Activated naive CD8-positive, alpha-beta T cell treated with anti-CD3 and anti-CD28 coated beads for 36 hours (primary cell): ENCODE measurements at places on chromosomes 4 and X. TPM values are rescaled to one million over a fixed set of nuclear protein-coding genes. Genes with fewer than 3 reads are reported as not detected.
A peak's percentile ranks its signal among the peaks of the same experiment; 100 is the strongest.

DNA sequence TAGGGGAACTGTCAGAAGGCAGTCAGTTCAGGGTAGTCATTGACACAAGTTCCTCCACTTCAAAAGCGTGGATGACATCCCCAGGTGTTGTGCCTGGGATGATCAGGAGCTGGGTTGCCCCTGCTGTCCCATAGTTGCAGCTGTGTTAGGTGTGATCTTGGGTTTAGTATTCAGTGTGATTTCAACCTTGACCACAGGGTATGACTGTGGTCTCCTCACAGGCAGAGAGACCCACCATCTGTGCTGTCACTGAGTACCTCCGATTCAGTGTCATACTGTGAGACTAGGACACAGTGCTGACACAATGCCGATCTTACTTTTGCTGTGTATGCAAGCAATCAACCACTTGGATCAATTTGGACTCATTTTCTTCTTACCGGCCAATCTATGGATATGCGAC is 25.2 kb downstream of the FOXR2 start:
- no peaks in the 10 kb centered on the region for H3K36me3 ChIP-seq
- H3K27me3 ChIP-seq: no peaks in the 10 kb centered on the region
- no peak for DNase-seq
- H3K4me1 ChIP-seq: no peaks in the 10 kb centered on the region
- no peak overlapping the region for H3K4me3 ChIP-seq
- no peak overlapping the region for H3K27ac ChIP-seq

GRCh38 chrX:50447535-50447934 is 23.1 kb downstream of the DGKK start:
- no peaks in the 10 kb centered on the region for H3K4me1 ChIP-seq
- no peak for DNase-seq
- H3K4me3 ChIP-seq: no peak overlapping the region
- H3K27ac ChIP-seq: no peak overlapping the region

DNA sequence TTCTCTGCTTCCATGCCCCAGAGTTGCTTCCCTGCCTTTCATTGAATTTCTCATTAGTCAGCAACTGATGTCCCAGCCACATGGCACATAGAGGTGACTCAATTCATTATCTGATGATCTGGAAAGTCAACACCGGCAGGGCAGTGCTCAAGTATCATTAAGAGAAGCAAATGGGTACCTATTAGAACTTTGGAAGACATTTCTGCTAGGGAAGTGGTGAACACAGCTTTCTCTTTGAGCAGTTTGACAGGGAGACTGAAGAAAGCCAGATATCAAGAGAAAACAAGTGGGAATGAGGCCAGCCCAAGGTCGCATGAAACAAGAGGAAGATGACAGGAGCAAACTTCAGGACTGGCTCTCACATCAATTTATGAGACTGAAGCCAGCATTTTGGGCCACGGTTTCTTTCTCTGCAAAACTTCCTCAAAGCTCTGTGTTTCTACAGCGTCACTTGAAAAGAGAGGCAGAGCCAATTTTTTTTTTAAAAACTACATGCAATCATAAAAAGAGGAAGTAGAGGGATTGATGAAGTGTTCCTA is 108.3 kb upstream of the RPS6KA3 start:
- no peaks in the 10 kb centered on the region for H3K27me3 ChIP-seq
- no peaks in the 10 kb centered on the region for H3K36me3 ChIP-seq
- H3K4me3 ChIP-seq: no peak overlapping the region
- H3K4me1 ChIP-seq: peaks cover 18% of the 10 kb centered on the region

GRCh38 chrX:124325732-124326131 is 6.7 kb upstream of the TEX13D start:
- no peak overlapping the region for H3K4me3 ChIP-seq
- no peak overlapping the region for H3K27ac ChIP-seq
- DNase-seq: no peak
- peaks cover 4% of the 10 kb centered on the region for H3K27me3 ChIP-seq
- H3K4me1 ChIP-seq: peaks cover 14% of the 10 kb centered on the region

DNA sequence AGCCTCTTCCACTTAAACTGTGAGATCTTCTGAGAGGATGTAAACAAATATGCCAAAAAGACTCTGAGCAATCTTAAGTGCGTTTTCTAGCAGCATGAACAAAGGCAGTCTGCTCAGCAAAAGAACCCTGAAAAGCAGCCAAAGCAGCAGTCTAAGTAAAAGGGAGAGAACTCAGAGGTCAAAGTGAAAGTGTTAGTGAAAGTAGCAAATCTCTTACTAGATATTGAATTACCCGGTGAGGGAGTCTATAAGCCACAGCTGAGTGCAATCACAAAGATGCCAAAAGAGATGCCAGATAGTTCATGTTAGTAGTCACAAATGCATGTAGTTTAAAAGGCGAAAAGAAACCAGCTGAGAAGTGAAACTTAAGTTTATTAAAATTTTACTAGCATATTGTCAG is 7.9 kb upstream of the GNRHR start:
- no peak for DNase-seq
- H3K36me3 ChIP-seq: no peaks in the 10 kb centered on the region
- no peak overlapping the region for H3K4me3 ChIP-seq
- H3K27ac ChIP-seq: no peak overlapping the region

GRCh38 chrX:141945426-141945825 is 41.7 kb downstream of the MAGEC1 start:
- H3K27me3 ChIP-seq: no peaks in the 10 kb centered on the region
- H3K4me3 ChIP-seq: no peak overlapping the region
- DNase-seq: no peak
- no peaks in the 10 kb centered on the region for H3K36me3 ChIP-seq

- H3K27me3 ChIP-seq: peaks cover 6% of the 10 kb centered on the region
- no peak for DNase-seq
- H3K4me1 ChIP-seq: no peaks in the 10 kb centered on the region
- H3K27ac ChIP-seq: no peak overlapping the region
- no peak overlapping the region for H3K4me3 ChIP-seq
These were observed 151.3 kb downstream of the DCLK2 start for GRCh38 chr4:150229520-150229919.

DNA sequence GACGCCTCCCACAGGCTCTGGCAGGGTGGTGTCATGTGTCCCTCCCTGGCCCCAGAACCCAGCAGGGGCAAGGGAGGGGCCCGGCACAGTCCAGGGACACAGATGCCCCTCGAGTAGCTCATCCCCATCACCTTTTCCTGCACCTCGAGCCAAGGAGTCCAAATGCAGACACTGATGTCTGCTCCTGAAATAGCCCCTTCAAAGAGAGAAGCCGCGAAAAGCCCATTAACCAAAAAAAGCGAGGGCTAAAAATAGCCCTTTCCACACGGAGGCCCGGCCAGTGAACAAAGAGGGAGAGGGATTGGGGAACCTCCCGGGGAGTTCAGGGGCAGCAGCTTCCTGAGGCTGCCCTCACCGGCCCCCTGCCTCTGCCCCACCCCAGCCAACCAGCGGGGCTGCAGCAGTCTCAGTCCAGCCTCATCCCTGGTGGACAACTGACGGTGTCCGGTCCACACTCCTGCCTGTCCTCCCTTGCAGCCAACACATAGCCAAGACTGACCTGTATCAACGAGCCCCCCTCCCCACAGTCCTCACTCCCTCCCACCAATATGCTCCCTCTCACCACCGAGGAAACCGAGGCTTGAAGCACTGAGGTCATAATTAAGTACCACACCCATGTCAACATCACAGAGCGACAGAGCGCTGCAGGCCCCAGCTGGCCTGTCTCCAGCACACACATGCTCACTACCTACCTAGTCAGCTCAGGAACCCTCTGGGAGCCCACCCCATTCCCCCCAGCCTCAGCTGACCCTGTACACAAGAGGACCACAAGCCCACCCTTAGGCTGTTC is 23.9 kb downstream of the WDR1 start:
- peak overlapping the region; percentile 91 for H3K27ac ChIP-seq
- H3K4me3 ChIP-seq: peak overlapping the region; percentile 62
- peaks cover 59% of the 10 kb centered on the region for H3K4me1 ChIP-seq
- H3K36me3 ChIP-seq: peaks cover 45% of the 10 kb centered on the region

GRCh38 chrX:18992829-18993228 is 8.9 kb upstream of the PHKA2 start:
- H3K27me3 ChIP-seq: no peaks in the 10 kb centered on the region
- no peak overlapping the region for H3K4me3 ChIP-seq
- H3K4me1 ChIP-seq: no peaks in the 10 kb centered on the region
- H3K36me3 ChIP-seq: no peaks in the 10 kb centered on the region

DNA sequence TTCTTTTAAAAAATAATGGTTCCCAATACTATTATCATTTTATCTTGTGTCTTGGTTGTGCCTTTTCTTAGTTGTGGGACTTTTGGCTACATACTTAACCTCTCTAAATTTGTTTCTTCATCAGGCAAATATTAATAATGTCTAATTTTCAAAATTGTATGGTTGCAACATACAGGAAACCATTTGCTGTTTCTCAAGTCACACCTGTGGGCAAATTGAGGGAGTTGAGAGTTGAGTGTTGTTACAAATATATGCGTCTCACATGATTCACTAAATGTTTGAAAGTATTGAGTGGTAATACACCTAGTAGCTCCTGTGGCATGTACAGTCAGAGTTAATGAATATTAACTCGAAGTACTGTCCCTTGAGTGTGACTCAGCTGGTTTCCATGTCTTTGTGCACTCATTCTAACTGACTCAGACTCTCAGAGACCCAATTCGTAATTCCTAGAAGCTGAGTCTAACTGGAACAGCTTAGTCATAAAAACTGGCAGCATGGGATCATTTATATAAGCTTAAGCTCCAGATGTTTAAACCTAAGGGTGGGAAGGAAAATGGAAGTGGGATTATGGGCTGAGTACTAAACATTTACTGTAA is 802.4 kb downstream of the TRIML1 start:
- H3K4me1 ChIP-seq: no peaks in the 10 kb centered on the region
- H3K27ac ChIP-seq: no peak overlapping the region
- no peaks in the 10 kb centered on the region for H3K36me3 ChIP-seq
- H3K4me3 ChIP-seq: no peak overlapping the region
- no peak for DNase-seq
- H3K27me3 ChIP-seq: no peaks in the 10 kb centered on the region

DNA sequence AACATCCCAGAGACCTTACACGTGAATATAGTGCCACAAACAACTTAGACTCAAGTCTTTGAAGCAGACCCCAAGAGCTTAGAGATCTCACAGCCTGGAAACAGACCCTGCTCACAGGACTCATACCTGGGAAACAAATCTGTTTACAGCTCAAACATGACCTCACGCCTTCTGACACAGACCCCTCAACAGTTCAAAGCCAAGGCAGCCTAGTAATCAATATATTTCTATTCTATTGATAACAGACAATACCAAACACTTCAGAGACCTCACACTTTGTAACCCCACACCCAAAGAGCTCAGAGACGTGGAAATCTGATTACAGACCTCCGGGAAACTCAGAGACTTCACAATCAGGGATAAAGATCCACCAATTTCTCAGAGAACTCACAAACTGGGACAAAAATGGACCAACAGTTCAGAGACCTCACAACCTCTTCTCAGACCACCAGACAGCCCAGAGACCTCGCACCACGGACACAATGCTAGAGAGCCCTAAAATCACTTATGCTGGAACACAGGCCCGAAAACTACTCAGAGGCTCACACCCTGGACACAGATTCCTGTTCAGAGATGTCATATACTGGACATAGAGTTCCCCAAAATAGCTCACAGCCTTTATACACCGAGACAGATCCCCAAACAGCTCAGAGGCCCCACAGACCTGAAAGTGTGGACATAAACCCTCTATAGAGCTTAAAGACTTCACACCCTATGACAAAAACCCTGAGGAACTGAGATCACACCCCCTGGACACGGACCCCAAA is 14.8 kb downstream of the SUV39H1 start:
- H3K36me3 ChIP-seq: peaks cover 25% of the 10 kb centered on the region
- no peak overlapping the region for H3K4me3 ChIP-seq
- H3K27me3 ChIP-seq: no peaks in the 10 kb centered on the region
- H3K27ac ChIP-seq: no peak overlapping the region

DNA sequence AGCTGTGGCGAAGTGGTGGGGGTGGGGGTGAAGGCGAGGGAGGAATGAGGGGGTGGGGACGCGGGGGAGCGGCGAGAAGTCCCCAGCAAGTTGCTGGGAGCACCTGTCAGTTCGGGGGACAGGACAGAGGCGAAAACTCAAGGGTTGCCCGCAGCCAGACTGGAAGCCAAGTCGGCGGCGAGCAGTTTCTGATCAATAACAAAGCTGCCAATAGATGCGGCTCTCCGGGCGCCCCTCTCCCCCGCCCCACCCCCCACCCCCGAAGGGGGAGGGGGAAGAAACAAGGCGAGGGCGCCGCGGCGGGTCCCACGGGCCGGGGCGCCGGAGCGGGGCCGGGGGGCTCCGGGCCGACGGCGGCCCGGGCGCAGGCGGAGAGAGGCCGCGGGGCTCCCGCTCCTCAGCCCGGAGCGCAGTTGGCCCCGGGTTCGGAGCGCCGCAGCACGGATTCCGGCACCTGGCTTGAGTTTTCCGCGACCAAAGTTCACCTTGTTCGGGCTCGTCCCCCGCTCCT is 379 bp downstream of the PDGFC start:
- no peak overlapping the region for H3K27ac ChIP-seq
- H3K27me3 ChIP-seq: peaks cover 79% of the 10 kb centered on the region
- peak overlapping the region; percentile 36 for H3K4me3 ChIP-seq
- no peaks in the 10 kb centered on the region for H3K36me3 ChIP-seq
- DNase-seq: no peak
- H3K4me1 ChIP-seq: peaks cover 6% of the 10 kb centered on the region

DNA sequence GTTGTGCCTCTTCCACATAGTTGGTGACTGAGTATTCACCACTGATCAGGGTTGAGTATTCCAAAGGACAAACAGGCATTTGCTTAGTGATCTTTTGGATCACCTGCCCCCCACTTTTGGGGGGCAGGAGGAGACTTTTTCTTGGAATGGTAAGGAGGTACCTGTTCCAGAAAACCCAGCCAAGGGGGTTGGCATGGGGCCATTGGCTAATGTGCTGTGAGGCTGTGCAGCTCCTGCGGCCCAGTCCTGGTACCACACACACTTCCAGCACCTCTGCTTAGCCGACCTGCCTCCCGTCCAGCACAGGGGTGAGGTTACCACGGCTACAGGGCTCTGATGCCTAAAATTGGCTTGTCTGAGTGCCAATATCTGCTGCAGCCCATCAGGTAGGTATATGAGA is 40.1 kb upstream of the MGST2 start:
- H3K27ac ChIP-seq: no peak overlapping the region
- H3K36me3 ChIP-seq: no peaks in the 10 kb centered on the region
- H3K4me1 ChIP-seq: no peaks in the 10 kb centered on the region
- DNase-seq: no peak
- no peak overlapping the region for H3K4me3 ChIP-seq

- no peak for DNase-seq
- H3K36me3 ChIP-seq: no peaks in the 10 kb centered on the region
- H3K4me1 ChIP-seq: peaks cover 2% of the 10 kb centered on the region
- no peak overlapping the region for H3K27ac ChIP-seq
- H3K4me3 ChIP-seq: no peak overlapping the region
- H3K27me3 ChIP-seq: peaks cover 59% of the 10 kb centered on the region
These were observed 4.4 kb downstream of the SOD3 start for GRCh38 chr4:24799544-24800324.

- H3K27ac ChIP-seq: peak overlapping the region; percentile 19
- no peak for DNase-seq
- H3K36me3 ChIP-seq: peaks cover 1% of the 10 kb centered on the region
- no peaks in the 10 kb centered on the region for H3K4me1 ChIP-seq
- no peak overlapping the region for H3K4me3 ChIP-seq
- H3K27me3 ChIP-seq: no peaks in the 10 kb centered on the region
These were observed 334.7 kb downstream of the PPP1R2C start for GRCh38 chrX:42443267-42443666.

MAP7D2 gene
- total RNA-seq: 0.70 TPM

SLC25A5 gene
- total RNA-seq: 794 TPM

KDR gene
- 0.12 TPM for total RNA-seq

FHIP1A gene
- 0.62 TPM for total RNA-seq

RAB9B gene
- 0.60 TPM for total RNA-seq
